ENCODE measurements at places on chromosomes 16 and 17. TPM values are rescaled to one million over a fixed set of nuclear protein-coding genes. Genes with fewer than 3 reads are reported as not detected.
A peak's percentile ranks its signal among the peaks of the same experiment; 100 is the strongest.

- DNase-seq: no peak
Observed at GRCh38 chr16:86946396-86946795, 368.0 kb downstream of the FOXL1 start.

DNA sequence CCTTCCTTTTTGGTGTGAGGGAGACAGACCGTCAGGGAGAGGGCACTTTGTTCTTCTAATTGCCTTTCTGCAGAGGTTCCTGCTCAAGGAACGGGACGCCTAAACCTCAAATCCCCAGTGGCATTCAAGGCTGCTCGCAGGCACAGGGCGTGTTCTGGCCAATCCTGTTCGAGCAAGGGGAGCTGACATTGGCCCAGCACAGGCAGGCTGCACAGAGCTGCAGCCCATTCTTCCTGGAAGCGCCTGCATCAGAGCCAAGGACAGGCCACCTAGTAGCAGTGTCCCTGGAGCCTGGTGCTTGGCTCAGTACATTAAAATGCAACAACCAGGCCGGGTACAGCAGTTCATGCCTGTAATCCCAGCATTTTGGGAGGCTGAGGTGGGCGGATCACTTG is 72.2 kb upstream of the CREBBP start:
- no peak for DNase-seq

DNA sequence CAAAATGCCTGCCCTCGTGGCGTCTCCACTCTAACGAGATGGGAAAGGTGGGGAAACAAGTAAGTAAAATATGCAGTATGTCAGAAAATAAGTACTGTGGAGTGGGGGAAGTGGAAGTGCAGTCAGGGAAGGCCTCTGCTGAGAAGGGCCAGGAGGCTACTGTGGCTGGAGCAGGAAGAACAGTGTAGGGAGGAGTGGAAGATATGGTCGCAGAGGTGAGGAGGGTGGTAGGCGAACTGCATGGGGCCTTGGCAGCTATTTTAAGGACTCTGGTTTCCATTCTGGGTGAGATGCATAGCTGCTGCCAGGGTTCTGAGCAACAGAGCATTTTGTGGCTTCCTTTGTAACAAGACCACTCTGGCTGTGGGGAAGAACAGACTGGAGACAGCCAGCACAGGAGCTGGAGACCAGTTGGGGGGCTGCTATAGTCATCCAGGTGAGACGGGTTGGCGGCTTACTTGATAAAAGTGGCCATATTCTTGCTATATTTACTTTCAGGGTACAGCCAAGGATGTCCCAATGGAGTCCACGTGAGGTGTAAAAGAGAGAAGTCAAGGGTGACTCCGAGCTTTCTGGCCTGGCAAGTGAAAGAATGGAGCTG is 42.6 kb downstream of the CYTH1 start:
- DNase-seq: peak; percentile 12

DNA sequence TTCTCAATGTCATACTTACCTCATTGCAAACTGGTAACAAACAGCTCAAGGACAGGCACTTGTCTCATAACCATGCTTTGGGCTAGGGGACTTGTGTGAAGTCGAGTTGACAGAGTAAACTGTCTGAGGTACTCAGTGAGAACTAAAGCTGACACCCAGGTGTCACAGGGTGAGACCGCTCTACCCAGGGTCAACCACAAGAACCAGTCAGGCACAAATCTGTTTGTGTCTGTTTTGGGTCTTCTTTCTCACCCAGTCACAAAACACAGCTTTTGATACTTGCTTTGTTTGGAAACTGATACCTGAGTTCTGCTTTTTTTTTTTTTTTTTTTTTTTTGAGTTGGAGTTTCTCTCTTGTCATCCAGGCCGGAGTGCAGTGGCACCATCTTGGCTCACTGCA is 161.1 kb downstream of the STX8 start:
- DNase-seq: no peak

GRCh38 chr16:49650603-49651002 is 205.3 kb downstream of the ZNF423 start:
- DNase-seq: no peak

DNA sequence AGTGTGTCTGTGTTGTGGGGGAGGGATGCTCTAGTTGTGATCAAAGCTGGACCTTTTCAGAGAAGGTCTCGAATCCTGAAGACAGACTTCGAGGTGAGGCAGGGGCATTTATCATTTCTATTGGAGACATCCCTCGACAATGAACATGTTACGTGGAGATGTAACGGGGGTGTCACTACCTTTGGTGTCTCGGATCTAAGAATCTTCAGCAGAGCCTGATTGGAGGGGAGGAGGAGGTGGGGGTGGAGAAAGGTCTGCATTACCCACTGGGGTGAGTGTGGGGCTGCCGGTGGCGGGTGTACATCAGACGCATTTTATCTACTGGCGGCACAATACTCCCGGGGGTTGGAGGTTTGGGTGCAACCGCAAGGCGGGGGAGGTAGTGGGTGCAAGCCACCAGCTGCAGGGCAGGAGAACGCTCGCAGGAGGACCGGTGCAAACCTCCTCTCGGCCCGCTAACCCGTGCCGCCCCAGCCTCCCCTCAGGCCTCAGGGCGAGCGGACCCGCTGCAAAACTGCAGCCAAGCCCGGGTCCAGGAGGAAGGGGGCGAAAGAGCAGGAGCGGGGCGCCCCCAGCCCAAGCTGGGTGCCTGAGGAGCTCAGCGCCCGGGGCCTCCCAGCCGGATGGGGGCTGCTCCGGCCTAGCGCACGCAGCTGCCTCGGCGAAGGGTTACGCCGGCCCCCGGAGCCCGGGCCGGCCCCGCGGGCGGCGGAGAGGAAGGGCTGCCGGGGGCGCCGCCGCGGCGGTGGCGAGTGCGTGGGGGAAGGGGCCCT is 735 bp downstream of the ZNF652 start:
- DNase-seq: peak; percentile 63

PFN1 gene
- total RNA-seq: 1,876 TPM

- no peak for DNase-seq
Observed at GRCh38 chr16:46787909-46788308, 39.8 kb upstream of the MYLK3 start.

DNA sequence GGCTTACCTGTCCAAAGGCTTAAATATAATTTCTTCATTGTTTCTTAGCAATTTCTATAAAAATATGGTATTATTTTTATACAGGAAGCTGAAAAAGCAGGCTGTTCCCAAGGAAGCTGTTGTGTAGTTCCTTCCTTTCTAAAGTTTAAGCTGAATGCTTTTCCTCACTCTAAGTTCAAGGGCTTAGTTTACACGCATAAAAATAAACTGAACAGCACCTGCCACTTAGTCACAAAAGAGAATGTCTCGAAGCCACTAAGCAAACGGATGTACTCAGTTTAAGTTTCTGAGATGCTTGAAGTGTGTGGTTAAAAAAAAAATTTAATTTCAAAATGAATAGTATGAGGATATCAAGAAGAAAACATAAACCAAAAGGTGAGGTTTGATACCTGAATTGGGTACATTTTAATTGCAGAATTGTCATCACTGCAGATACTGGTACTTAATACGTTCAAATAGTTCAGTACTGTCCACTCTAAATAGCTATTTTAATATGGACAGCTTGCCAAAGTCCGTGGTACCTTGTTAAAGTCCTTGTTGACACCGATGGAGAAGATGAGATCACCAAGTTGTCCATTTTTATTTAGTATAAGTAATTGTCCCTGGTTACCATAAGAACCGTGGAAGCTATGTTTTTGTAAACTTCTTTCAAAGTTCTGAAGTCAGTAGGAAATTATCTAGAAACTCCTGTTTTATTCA is 38.1 kb downstream of the MRTFB start:
- no peak for DNase-seq

- peak; percentile 74 for DNase-seq
Observed at GRCh38 chr16:55711959-55712876, 56.4 kb downstream of the SLC6A2 start.

- no peak for DNase-seq
Observed at GRCh38 chr17:66562119-66562518, 259.7 kb downstream of the PRKCA start.

DNA sequence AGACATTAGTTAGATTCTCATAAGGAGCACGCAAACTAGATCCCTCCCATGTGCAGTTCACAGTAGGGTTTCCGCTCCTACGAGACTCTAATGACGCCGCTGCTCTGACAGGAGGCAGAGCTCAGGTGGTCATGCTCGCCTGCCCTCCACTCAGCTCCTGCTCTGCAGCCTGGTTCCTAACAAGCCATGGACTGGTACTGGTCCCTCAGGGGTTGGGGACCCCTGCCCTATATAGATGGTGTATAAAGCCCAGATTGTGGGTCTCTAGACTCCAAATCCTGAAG is 52.1 kb upstream of the LYRM9 start:
- DNase-seq: no peak

DNA sequence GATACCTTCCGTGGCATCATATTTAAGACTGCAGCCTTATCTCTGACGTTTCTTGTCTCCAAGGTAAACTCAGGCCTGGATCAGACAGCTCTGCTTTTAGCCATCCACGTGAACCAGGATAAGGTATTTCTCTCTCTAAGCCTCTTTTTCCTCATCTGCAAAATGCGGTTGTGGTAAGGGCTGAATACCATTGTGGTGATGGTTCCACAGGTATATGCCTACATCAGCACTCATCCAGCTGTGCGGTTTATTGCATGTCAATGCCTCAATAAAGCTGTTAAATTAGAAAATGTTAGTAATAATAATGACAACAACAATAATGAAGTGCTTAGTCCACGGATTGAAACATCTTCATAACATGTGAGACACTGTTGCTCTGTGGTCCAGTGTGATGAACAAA is 104.4 kb downstream of the GRIN2A start:
- DNase-seq: no peak

CCL17 gene
- not detected for total RNA-seq

DNA sequence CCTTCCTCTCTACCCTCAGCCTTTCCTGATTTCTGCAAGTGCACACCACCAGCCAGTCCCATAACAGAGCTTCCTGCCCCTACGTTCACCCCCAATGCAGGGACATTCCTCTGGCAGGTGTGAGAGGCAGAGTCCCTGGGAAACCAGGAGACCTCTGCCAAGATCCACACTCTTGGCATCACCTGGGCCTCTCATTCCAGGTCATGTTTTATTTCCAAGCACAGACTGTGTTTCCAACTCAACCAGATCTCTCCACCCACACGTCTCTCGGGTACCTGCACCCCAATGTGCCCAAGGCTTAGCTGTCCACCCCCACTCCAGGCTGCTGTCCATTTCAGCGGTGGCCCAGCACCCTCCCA is 21.0 kb upstream of the PHB1 start:
- DNase-seq: no peak

GRCh38 chr17:29747660-29748059 is 124.9 kb upstream of the CORO6 start:
- DNase-seq: no peak

EVPLL gene
- total RNA-seq: not detected

DNA sequence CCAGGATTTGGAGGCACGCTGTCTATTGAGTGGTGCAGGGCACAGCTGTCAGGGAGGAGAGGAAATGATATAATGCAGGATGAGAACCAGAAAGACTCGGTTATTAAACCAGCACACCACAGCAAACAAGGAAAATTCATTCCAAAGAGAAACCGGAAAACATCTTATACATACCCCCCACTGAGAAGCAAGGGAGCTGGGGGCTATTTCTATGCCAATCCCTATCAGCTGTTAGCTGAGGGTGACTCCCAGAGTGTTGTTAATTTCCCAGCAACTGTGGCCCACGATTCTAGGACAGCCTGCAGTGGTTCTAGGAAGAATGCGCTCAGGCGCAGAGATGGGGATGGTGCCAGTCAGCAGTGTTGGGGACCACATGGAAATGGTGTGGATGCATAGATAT is 467.3 kb downstream of the PMP22 start:
- DNase-seq: no peak

SMTNL2 gene
- total RNA-seq: not detected

RANBP10 gene
- total RNA-seq: 16.1 TPM

DNA sequence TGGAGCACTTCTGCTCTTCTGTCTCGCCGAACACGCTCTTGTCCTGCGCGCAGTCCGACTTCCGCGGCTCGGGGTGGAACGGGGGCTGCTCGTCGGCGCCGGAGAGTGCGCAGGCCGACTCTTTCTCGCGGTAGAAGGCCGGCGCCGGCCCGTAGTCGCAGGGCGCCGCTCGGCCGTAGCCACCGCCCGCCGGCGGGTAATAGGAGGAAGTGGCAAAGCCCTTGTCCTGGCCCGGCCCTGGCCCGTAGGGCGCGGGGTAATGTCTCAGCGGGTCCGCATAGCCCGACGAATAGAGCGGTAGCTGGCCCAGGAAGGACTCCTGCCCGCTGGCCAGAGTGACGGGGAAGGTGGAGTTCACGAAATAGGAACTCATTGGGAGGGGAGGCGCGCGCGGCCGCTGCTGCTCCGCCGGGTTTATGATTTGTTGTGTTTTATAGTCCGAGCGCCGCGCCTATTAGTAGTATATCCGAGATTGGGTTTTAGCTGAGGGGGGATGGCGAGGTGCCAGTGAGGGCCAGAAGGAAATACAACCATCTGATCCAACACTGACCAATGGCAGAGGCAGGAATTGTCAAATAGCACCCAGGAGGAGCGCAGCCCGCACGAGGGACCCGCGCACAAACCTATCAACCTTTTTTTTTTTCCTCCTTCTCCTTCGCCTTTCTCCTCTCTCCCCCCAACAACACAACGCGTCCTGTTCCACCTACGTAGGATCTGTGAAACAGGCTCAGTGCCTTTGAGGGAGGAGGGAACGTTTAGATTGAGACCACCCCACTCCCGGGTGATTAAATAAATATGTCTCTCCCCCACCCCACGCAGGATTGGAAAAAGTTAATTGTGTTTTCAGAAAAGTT is 4.4 kb upstream of the HOXB5 start:
- DNase-seq: peak; percentile 44

- no peak for DNase-seq
Observed at GRCh38 chr16:49467540-49468372, 94.2 kb downstream of the C16orf78 start.

SYNGR3 gene
- 7.2 TPM for total RNA-seq

All from activated naive CD4-positive, alpha-beta T cell treated with anti-CD3 and anti-CD28 coated beads for 36 hours (primary cell).